ENCODE measurements at places on chromosomes 2 and 18.

GRCh38 chr2:228094377-228094921 is 87.0 kb downstream of the SPHKAP start:
- DNase-seq = no peak

GRCh38 chr2:57333221-57333620 is 713.4 kb upstream of the VRK2 start:
- DNase-seq = no peak

- no peak for DNase-seq
Measured at GRCh38 chr2:174595116-174595809, 2.3 kb downstream of the WIPF1 start.

DNA sequence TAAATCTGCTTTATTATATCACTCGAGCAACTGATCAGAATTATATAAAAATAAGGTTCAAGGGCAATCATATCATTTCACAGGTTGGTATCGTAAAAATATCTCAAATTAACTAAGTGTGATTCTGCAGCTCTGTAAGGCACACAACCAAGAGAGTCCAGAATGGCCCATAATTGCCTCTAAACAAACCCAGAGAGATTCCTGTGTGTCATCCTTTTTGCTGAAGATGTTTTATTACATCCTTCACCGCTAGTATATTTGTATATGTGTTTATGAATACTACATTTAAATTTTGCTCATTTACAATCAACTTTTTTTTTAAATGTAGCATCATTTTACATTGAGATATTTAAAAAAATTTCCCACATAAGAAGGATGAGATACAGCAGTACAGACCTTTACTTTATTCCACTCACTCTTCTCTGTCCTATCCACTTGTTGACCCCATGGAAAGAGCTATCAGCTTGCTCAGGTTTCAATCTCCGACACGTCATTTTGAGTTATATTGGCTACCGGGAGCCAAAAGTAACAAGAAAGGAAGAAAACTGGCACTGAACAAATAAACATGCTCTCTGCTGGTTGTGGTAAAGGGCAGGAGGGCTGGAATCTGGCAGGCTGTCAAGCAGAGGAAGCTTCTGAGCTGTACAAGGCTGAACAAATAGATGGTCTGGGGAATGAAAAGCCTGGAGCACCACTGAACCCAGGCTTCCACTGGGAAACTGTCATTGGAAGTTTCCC is 23.1 kb downstream of the PLA2R1 start:
- DNase-seq = no peak

GRCh38 chr2:200619279-200619678 is 33.5 kb downstream of the AOX1 start:
- no peak for DNase-seq

DNA sequence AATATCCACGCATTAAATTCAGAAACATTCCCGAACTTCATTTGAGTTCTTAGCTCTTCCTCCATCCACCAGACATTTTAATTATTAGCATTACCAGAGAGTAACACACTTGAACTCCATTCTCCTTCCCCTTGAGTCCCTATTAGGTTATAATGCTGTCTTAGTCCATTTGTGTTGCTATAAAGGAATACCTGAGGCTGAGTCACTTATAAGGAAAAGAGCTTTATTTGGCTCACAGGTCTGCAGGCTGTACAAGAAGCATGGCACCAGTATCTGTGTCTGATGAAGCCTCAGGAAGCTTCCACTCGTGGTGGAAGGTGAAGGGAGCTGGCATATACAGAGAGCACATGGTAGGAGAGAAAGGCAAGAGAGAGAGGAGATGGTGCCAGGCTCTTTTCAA is 25.4 kb downstream of the TBC1D8 start:
- DNase-seq = no peak

GRCh38 chr2:46118656-46119371 is 178.4 kb upstream of the EPAS1 start:
- no peak for DNase-seq

GRCh38 chr18:47591429-47591828 is 339.0 kb downstream of the SMAD2 start:
- no peak for DNase-seq

- no peak for DNase-seq
Measured at GRCh38 chr2:176534798-176535466, 265.7 kb downstream of the MTX2 start.

Data from naive thymus-derived CD4-positive, alpha-beta T cell (primary cell).